ENCODE measurements at places on chromosomes 7 and 10.

GRCh38 chr7:69598081-69598486, at the start of gene AUTS2:
AUTS2 (plus strand) TSS chr7:69598475; CDS start chr7:69599654, 1,179 bp downstream.
- peak; percentile 20 for DNase-seq

- DNase-seq: no peak
Measured at GRCh38 chr7:1250901-1251300, 18.2 kb downstream of the UNCX start.

GRCh38 chr10:48804740-48805182, 120.1 kb downstream of the WDFY4 start:
- DNase-seq: no peak

DNA sequence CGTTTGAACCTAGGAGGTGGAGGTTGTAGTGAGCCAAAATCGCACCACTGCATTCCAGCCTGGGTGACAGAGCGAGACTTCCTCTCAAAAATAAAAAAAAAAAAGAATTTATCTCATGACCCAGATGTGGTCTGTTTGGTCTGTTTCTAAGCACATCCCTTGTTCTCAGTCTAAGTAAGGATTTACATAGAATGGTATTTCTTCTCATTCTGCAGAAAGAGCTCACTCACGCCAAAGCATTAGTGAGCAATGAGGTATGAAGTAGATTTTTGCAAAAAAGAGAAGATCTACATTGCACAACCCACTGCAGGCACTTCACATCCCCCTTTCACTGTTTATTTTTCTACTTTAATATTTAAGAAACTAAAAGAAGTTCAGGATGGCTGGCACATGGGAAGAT, 76.5 kb upstream of the FGL2 start:
- no peak for DNase-seq

- DNase-seq: no peak
Measured at GRCh38 chr10:37947526-37947925, 28.9 kb downstream of the ZNF25 start.

DNA sequence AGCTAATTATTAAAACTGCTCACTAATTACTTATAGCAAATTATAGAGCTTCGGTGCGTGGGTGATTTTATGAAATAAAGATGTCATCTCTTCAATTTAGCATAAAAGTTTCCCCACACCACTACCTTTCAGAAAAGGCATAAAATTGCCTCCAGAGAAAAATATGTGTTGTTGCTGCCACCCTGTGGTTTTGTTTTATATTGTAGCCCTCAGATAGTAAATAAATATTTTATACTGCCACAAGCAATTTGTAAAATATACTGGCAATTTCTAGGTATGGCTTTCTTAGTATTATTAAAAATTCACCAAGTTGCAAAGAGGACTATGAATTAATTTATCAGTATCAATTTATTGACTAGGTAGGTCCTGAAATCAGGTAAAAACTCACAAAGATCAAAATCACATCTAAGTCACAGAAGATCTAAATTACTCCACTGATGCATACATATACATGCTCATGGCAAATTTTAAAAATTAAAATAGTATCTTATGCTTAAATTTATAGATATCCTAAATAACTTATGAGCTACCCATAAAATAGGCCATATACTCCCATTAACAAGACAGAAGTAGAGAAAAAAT, 26.5 kb downstream of the ASNS start:
- DNase-seq: no peak

- DNase-seq: no peak
Measured at GRCh38 chr10:122290833-122291532, 19.9 kb downstream of the BTBD16 start.

DNA sequence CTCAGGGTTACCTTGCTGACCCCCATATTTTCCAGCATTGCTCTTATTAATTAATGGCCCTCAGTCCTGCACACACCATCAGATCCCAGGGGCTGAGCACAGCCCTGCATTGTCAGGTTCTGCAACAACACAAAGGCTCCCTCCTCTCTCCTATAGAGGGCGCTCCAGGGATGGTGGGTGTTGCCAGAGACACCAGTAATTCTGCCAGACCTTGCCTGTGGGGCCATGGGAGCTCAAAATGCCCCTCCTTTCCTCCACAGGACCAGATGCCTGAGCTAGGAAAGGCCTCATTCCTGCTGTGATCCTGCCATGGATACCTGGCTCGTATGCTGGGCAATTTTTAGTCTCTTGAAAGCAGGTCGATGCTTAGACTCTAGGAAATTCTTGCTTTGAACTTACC, 42.8 kb upstream of the PRSS58 start:
- DNase-seq: no peak

DNA sequence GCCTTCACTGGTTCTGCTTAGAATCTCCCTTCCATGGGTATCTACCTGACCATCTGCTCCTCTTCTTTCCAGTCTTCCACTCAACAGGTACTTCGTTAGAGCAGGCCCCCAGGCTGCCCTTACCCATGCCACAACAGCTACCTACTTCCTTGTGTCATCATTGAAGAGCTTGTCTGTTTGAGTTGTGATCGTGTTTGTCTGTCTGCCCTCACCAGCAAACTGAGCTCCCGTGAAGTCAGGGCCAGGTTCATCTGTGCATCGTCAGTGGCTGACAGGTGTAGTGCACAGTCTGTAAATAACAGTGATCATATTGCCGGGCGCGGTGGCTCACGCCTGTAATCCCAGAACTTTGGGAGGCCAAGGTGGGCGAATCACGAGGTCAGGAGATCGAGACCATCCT, 5.0 kb downstream of the NIPSNAP2 start:
- DNase-seq: no peak

GRCh38 chr7:55473932-55474331, 98.4 kb downstream of the VOPP1 start:
- no peak for DNase-seq

DNA sequence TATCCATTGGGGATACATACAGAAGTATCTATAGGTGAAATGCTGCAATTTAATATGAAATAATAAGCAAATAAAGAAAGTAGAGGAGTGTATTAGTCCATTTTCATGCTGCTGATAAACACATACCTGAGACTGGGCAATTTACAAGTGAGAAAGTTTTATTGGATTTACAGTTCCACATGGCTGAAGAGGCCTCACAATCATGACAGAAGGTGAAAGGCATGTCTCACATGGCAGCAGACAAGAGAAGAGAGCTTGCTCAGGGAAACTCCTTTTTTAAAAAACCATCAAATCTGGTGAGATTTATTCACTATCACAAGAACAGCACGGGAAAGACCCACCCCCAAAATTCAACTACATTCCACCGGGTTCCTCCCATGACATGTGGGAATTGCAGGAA, 82.8 kb upstream of the TRIM24 start:
- no peak for DNase-seq

DNA sequence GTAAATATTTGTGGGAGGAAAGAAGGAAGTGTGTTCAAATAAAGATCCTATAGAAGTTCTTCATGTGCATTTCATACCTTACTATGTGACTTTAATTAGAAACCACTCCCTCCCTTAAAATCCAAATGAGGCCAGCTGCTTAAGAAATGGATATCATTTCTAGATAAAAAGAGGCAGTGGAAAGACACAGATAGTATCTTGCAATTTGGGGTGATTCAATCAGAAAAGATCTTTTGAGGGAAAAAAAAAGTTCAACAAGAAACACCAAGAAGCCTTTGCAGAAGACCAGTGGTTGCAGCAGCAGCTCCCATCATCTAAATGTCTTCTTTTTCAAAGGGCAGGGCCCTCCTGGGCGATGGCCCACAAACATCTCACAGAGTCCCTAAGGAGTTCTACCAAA, 200.1 kb downstream of the LRRN3 start:
- DNase-seq: no peak

DNA sequence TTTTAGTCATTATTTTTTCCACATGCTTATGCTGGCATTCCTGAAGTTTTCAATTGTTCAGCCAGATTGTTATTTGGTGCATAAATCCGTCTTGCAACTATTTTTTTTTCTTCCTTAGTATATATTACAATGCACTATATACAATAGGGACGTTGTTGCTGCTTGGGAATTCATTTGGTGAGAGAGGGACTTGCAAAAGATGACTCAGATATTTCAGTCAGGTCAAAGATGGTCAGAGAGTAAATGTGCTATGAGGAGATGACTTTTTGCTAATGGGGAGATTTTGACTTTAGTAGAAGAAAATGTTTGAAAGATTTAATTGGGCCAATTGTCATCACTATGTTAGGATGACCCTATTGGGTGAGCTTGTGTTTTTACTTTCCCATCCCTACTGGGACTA, 348.4 kb upstream of the MTPN start:
- no peak for DNase-seq

- no peak for DNase-seq
Measured at GRCh38 chr7:16113058-16113457, 308.3 kb downstream of the CRPPA start.

GRCh38 chr10:73744664-73744975, 448 bp downstream of the SEC24C start:
- peak; percentile 56 for DNase-seq

- peak; percentile 31 for DNase-seq
Measured at GRCh38 chr10:102152545-102152890, 329 bp downstream of the NOLC1 start.

Data from activated CD4-positive, alpha-beta T cell treated with anti-CD3 and anti-CD28 coated beads for 24 hours (primary cell).